Activated naive CD8-positive, alpha-beta T cell treated with anti-CD3 and anti-CD28 coated beads for 36 hours (primary cell): ENCODE measurements at places on chromosomes 7 and 10. TPM values are rescaled to one million over a fixed set of nuclear protein-coding genes. Genes with fewer than 3 reads are reported as not detected.

DNA sequence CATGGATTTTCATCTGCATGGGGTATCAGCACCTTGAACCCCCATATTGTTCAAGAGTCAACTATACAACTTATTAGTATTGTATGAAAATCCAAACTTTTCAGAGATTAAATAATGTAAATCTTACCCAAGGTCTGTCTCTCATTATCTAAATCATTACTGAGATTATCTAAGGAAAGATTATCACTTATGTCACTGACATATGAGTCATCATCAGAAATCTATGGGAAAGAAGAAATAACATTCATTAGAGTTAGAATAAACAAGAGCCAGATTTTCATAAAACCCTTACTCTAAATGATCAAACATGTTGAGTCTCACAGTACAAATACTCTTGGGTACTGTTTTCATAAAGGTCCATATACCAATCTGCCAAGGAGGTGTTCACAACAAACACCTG lies 83.3 kb upstream of the GSDME start:
- no peaks in the 10 kb centered on the region for H3K27me3 ChIP-seq
- no peak for DNase-seq
- H3K36me3 ChIP-seq: peaks cover 26% of the 10 kb centered on the region
- peaks cover 20% of the 10 kb centered on the region for H3K4me1 ChIP-seq
- H3K4me3 ChIP-seq: no peak overlapping the region
- no peak overlapping the region for H3K27ac ChIP-seq

GRCh38 chr10:71761541-71762113 lies 11.7 kb downstream of the VSIR start:
- H3K4me1 ChIP-seq: peaks cover 82% of the 10 kb centered on the region
- peak overlapping the region; percentile 77 for H3K27ac ChIP-seq
- no peak for DNase-seq
- H3K4me3 ChIP-seq: no peak overlapping the region

GRCh38 chr10:128929131-128929530 lies 537.9 kb upstream of the MGMT start:
- no peaks in the 10 kb centered on the region for H3K36me3 ChIP-seq
- DNase-seq: no peak
- H3K27me3 ChIP-seq: peaks cover 7% of the 10 kb centered on the region
- H3K27ac ChIP-seq: no peak overlapping the region

DNA sequence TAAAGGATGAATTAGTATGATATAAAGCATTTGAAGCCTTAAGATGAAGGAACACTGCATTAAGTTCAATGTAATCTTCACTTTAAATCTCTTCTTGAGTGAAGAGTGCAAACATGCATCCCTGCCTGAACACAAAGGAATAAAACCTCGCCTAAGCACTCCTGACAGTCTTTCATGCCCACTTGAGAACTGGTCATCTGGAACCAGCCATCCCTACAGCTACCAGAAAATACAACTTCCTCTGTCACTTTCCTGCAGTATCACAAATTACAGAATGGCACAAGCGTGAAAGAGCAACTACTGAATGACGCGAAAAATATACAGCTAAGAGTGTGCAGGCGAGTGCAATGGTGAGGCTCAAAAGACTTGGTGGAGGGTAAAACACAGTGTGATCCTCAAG lies 1079.9 kb downstream of the CNTNAP2 start:
- DNase-seq: no peak
- H3K27ac ChIP-seq: no peak overlapping the region
- no peaks in the 10 kb centered on the region for H3K27me3 ChIP-seq
- no peaks in the 10 kb centered on the region for H3K36me3 ChIP-seq
- H3K4me3 ChIP-seq: no peak overlapping the region
- H3K4me1 ChIP-seq: no peaks in the 10 kb centered on the region

GRCh38 chr10:129740532-129741279 lies 223.4 kb downstream of the EBF3 start:
- H3K4me1 ChIP-seq: no peaks in the 10 kb centered on the region
- no peak for DNase-seq
- H3K36me3 ChIP-seq: peaks cover 56% of the 10 kb centered on the region
- no peak overlapping the region for H3K4me3 ChIP-seq
- no peak overlapping the region for H3K27ac ChIP-seq
- no peaks in the 10 kb centered on the region for H3K27me3 ChIP-seq

GRCh38 chr10:7475939-7476338 lies 65.1 kb upstream of the SFMBT2 start:
- H3K27me3 ChIP-seq: no peaks in the 10 kb centered on the region
- H3K27ac ChIP-seq: no peak overlapping the region
- peaks cover 48% of the 10 kb centered on the region for H3K4me1 ChIP-seq
- no peak overlapping the region for H3K4me3 ChIP-seq

DNA sequence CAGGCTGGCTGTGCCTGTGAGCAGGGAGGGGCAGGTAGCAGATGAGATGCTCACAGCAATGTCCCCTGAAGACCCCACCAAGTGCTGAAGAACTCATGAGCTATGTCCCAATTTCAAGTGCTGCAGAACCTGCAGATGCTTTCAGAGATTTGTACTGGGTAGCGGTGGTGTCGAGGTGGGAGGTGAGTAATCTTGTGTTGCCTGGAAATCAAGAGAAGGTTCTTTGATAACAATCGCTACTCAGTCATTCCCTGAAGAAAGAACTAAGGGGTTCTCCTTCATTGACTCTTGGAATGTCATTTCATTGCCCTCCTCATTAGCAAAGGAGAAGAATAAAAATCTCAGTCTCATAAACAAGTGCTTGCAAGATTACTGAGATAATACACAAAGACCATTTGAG lies 246.4 kb downstream of the EMX2 start:
- no peaks in the 10 kb centered on the region for H3K36me3 ChIP-seq
- peaks cover 7% of the 10 kb centered on the region for H3K27me3 ChIP-seq
- H3K27ac ChIP-seq: no peak overlapping the region
- DNase-seq: no peak
- no peaks in the 10 kb centered on the region for H3K4me1 ChIP-seq

- no peak for DNase-seq
- H3K27me3 ChIP-seq: peaks cover 11% of the 10 kb centered on the region
- H3K27ac ChIP-seq: no peak overlapping the region
- H3K4me3 ChIP-seq: no peak overlapping the region
- H3K4me1 ChIP-seq: no peaks in the 10 kb centered on the region
Measured at GRCh38 chr10:48271047-48271730, 3.3 kb downstream of the FRMPD2 start.

DNA sequence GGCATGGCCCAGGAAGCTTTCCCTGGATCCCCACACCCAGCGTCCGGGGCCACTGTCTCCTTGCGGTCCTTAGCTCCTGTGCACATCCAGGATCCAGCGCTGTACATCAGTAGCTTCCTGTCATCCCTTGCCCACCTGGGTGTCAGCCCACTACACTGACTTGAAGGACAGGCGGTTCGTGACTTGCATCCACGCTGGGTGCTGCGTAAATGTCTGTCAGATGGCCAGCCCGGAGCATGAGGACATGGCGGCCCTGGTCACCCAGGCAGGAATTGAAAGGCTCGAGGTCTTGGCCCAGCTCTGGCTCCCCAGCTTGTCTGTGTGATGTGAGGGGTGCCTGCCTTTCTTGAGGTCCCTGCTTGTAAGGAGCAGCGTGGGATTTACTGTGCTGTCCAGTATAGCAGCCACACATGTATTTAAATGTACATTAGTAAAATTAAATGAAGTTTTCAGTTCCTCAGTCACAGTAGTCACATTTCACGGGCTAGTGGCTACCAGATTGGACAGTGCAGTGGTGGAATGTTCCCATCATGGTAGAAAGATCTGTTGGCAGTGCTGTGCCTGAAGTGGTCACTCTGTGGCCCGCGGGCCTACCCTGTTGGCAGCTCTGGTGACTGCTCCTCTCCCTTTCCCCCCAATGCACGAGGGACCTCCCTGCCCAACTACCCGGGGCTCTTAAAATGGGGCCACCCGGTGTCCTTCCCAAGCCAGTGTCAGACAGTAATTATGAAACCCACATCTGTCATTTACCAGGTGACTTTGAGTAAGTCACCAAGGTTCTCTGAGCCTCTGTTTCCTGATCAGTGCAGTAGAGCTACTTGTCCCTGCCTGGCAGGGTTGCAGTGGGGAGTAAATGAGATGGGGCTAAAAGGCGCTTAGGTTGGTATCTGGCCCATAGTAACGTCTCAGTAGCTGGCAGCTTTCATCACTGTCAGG lies 97.8 kb upstream of the PPIF start:
- peak overlapping the region; percentile 32 for H3K4me3 ChIP-seq
- H3K27ac ChIP-seq: peak overlapping the region; percentile 80
- H3K4me1 ChIP-seq: peaks cover 57% of the 10 kb centered on the region

DNA sequence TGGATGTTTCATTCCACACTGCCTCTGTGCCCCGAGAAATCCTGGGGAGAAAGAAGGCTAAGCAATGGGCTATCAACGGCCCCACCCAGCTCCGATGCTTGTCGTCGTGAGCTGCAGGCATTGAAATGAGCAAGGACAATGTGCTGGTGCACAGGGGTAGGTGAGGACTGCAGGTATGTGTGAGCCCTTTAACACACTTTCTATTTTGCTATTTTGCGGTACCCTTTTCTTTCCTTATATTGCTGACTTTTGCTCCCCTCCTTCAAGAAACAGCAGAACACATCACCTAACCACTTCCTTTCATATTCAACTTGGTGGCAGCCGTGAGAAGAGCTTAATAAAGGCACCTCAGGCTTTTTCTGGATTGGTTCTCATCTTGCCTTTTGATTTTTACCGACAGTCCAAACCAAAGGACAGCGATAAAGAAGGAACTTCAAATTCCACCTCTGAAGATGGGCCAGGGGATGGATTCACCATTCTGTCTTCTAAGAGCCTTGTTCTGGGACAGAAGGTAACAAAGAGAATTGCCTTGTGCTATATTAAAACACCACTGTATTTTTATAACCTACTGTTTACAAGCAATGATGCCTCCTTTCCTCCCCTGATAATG lies 39.2 kb downstream of the AIFM2 start:
- no peaks in the 10 kb centered on the region for H3K27me3 ChIP-seq
- peak; percentile 14 for DNase-seq
- H3K4me1 ChIP-seq: peaks cover 42% of the 10 kb centered on the region
- H3K4me3 ChIP-seq: peak overlapping the region; percentile 85

DNA sequence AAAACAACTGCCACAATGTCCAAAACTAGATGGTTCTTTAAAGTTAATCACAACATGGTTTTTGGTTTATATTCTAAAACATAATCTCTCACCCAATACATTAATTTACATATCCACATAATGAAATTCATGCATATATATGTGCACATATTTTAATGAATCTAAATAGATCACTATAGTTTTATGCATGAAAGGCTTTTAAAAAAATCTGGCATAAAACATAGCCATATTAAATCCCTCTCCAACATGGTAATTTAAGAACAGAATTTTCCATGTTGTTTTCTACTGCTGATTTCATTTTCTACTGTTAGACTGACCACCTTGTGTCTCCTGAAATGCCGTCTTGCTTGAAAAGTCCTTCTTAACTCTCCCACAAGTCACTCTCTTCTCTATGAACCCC lies 196.1 kb upstream of the AOAH start:
- DNase-seq: no peak
- H3K36me3 ChIP-seq: peaks cover 53% of the 10 kb centered on the region
- H3K4me3 ChIP-seq: no peak overlapping the region

GRCh38 chr10:101487399-101487798 lies 100.7 kb downstream of the POLL start:
- no peak for DNase-seq
- no peak overlapping the region for H3K27ac ChIP-seq
- H3K4me1 ChIP-seq: peaks cover 2% of the 10 kb centered on the region
- H3K27me3 ChIP-seq: no peaks in the 10 kb centered on the region
- peaks cover 11% of the 10 kb centered on the region for H3K36me3 ChIP-seq
- no peak overlapping the region for H3K4me3 ChIP-seq

DNA sequence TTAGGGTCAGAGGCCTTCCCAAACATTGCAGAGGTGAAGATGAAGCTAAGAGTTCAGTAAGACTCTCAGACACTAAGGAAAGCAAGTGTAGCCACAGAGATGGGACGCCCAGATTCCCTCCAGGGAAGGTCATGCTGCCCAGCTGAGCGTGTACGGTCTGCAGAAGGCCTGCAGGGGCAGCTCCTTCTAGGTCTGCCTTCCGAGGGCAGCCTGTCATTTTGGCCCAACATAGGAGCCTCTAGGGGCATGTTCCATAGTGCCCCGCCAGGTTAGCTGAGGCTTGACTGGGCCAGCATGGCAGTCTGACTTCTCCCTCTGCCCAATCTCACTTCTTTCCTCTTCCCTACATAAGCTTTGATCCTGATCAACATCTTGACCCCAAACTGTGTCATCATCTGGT lies 130.7 kb downstream of the PIP4K2A start:
- H3K27me3 ChIP-seq: no peaks in the 10 kb centered on the region
- H3K27ac ChIP-seq: no peak overlapping the region
- H3K36me3 ChIP-seq: peaks cover 28% of the 10 kb centered on the region
- H3K4me3 ChIP-seq: no peak overlapping the region
- peaks cover 40% of the 10 kb centered on the region for H3K4me1 ChIP-seq
- DNase-seq: no peak

DNA sequence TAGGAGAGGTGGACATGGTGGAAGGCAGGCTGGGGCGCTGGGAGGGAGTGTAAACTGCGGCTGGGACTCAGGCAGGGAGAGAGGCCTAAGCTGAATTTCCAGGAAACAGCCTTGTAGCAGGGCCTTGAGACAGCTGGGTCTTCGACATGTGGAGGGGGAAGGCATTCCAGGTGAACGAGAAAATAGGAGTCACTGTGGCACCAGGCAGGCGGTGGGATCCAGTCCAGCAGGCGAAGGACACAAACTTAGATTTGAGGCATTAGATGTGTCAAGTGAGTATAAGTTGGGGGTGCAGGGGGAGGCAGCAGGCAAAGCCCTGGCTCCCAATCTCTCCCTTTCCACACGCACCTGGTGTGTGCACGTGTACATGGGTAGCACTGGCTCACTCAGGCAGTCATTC lies 105.3 kb downstream of the PTPN20 start:
- no peak overlapping the region for H3K4me3 ChIP-seq
- no peaks in the 10 kb centered on the region for H3K4me1 ChIP-seq
- H3K36me3 ChIP-seq: no peaks in the 10 kb centered on the region

- no peak overlapping the region for H3K27ac ChIP-seq
- H3K4me3 ChIP-seq: no peak overlapping the region
- no peaks in the 10 kb centered on the region for H3K4me1 ChIP-seq
- DNase-seq: no peak
- no peaks in the 10 kb centered on the region for H3K36me3 ChIP-seq
Measured at GRCh38 chr10:33459602-33460001, 125.1 kb upstream of the NRP1 start.

The PRTFDC1 gene
- total RNA-seq: 3.6 TPM

The ACSM6 gene
- total RNA-seq: not detected

The OR13A1 gene
- total RNA-seq: not detected

The EPHB6 gene
- 10.0 TPM for total RNA-seq

The AGMO gene
- not detected for total RNA-seq

The NOBOX gene
- not detected for total RNA-seq

The PRKAR2B gene
- 2.0 TPM for total RNA-seq

The CFAP70 gene
- 0.58 TPM for total RNA-seq

The ZNF736 gene
- total RNA-seq: 21.8 TPM

The NUPR2 gene
- not detected for total RNA-seq

The EXOC4 gene
- 41.7 TPM for total RNA-seq

The ZPBP gene
- not detected for total RNA-seq

The BLVRA gene
- 36.3 TPM for total RNA-seq
